ENCODE measurements at places on chromosomes 2 and 18.

DNA sequence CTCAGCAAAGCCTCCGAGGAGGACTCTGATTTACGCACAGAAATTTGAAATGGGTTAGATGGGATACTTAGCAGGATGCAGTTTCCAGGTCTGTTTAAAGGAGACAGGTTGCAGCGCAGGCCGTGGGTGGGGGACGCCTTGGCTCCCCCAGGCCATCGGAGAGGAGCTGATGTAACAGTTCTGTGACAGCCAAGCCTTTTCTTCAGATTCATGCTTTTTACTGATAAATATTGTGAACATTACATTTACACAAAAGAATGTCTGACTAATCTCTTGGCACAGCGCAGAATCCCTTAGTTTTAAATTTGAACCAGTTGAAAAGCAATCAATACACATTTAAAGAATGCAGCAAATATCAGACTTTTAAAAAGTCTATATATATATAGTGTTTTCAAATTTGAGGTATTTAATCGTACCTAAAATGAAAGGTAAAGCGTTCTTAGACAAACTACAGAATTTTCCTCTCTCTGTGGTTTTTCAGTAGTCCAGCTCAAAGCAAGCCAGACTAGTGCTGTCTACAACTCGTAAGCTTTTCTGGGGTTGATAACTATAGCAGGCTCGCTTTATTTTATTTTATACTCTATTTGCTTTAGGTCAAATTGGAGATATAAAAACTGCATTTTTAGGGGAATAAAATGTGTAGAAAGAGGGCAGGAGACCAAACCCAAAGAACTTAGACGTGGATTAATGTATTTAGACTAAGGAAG is 221.9 kb downstream of the PIEZO2 start:
- DNase-seq: no peak

DNA sequence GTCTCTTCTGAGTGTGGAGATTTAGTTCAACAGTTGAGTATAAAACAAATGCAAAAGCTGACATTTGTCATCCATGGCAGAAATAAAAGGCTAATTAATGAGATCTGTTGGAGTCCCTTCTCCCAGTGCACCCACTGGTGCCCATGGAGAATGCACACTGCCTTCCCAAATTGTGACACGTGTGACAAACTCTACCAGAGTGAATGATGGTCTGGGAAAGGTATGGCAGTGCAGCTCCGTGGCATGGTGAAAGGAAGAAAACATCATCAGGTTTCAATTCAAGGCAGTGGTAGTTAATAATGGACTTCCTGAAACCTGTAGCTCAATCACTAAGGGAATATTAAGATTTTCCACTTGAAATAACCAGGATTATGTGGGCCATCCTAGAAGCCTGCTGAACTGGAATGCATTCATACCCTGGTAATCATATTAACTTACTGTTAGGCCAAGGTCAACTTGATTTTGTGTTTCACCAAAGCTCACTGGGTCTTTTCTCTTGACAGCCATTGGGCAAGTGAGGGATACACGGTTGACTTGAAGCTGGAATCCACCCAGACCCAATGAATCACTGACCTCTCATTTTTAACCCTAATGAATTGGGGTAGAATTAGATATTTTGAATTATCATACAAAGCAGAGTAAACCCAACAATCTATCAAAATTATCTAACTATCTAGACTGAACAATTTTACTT is 167.6 kb downstream of the AFF3 start:
- no peak for DNase-seq

DNA sequence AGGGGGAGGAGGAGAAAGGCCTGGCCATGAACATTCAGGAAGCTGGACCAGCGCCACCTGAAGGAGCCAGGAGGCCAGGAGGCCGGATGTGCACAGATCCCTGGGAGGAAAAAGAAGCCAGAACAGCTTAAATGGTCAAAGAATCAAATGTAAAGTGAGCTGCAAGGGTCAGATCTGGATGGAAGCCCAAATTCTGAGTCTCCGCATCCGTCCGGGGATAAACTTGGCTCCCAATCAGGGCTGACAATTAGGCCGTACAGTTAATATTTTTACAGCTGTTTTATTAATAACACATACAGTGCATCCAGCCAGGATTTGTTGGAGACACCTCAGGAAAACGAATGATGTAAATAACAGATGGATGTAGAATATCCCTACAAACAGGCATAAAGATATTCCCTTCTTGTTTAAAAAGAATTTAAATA is 495.1 kb upstream of the TCF4 start:
- DNase-seq: no peak

DNA sequence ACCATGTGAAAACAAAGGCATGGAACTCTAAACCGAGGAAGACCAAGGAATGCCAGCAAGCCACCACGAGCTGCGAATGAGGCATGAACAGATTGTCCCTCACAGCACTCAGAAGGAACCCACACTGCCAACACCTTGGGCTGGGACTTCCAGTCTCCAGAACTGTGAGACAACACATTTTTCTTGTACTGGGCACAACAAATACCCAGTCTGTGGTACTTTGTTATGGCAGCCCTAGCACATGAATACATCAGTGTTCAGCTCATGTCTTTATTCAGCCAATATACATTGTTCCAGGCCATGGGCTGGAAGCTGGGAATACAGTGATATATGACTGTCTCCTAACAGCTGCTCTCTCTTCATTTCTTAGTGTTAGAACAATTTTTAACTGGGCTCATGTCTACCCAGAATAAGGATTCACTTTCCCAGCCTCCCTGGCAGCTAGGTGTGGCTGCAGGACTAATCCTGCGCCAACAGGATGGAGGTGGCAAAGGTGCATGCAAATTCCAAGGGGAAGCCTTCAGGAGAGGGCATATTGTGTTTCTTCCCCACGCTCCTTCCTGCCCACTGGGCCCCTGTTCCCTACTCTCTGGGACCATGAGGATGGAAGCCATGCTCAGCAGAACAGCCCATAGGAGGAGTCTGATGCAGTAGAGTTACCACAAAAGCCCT is 59.6 kb downstream of the STPG4 start:
- DNase-seq: no peak

- no peak for DNase-seq
Measured at GRCh38 chr2:69307579-69308064, 79.4 kb downstream of the GFPT1 start.

DNA sequence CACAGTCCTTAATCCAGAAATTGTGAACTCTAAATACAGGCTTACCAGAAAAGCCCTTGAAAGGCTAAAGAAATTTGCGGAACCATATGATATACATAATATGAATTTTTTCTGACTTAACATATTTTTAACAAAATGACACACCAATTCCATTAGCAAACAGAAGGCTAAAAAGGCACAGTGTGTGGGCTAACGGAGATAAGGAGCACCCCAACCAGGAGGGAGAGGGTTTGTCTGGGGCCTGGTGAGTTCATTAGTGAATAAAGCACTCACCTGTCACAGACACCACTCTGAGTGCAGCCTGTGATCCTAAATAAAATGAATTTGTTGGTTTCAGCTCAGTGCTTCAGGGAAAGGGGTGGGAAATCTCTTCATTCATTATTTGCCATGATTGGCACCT is 2.7 kb upstream of the FECH start:
- no peak for DNase-seq

DNA sequence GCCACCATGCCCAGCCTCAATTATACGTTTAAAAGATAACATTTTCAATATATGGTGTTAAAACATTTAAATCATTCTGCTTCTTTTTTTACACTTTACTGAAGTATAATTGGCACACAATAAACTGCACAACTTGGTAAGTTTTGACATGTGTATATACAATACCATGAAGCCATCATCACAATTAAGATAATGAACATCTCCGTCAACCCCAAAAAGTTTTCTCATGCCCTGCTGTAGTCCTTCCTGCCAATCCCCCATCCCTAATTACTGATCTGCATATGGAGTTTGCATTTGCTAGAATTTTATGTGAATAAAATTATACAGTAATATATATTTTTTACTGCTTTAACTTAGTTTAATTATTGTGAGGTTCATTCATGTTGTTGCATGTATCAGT is 85.2 kb upstream of the RTN4 start:
- DNase-seq: no peak

Data from NCI-H774 (cell line).